ENCODE measurements at places on chromosomes 7 and 10. TPM values are rescaled to one million over a fixed set of nuclear protein-coding genes. Genes with fewer than 3 reads are reported as not detected.

GRCh38 chr10:30991647-30992011 lies 40.0 kb downstream of the ZNF438 start:
- no peaks in the 10 kb centered on the region for H3K36me3 ChIP-seq
- no peaks in the 10 kb centered on the region for H3K27me3 ChIP-seq
- peaks cover 3% of the 10 kb centered on the region for H3K4me1 ChIP-seq
- H3K27ac ChIP-seq = no peak overlapping the region

DNA sequence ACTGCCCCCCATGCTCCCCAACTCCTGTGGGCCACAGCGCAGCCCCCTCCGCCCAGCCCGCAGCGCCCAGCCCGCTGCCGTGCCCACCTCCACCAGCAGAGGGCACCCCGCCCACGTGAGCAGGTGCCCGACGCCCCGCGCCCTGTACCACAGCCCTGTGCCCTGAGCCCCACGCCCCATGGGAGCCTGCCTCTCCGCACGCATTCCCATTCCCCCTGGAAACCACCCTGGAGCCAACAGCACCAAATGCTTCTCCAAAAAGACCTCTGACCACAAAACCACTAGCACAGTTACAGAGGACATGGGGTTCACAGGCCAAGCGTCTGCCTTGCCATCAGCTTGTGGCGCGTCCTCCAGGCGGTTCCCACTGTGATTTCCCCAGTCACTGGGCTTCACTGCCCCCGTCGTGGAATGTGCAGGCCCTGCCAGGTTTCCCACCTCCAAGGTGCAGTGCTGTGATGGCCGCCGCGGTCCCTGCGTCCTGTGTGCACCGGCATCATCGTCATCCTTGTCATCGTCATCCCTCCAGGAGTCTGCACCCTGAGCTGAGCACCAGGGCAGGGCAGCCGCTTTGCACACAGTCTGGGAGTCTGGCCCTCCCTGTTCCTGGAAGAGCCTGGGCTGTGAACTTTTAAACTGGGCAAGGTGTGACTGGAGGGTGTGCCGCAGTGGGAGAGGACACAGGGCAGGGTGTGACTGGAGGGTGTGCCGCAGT lies 61.7 kb downstream of the PWWP2B start:
- H3K4me3 ChIP-seq = no peak overlapping the region
- H3K27ac ChIP-seq = no peak overlapping the region
- H3K36me3 ChIP-seq = no peaks in the 10 kb centered on the region
- 0 out of 2 replicates have a peak, but pooled peaks cover 5% of the 10 kb centered on the region for H3K4me1 ChIP-seq

ADIRF gene
- total RNA-seq = 259 TPM

DNA sequence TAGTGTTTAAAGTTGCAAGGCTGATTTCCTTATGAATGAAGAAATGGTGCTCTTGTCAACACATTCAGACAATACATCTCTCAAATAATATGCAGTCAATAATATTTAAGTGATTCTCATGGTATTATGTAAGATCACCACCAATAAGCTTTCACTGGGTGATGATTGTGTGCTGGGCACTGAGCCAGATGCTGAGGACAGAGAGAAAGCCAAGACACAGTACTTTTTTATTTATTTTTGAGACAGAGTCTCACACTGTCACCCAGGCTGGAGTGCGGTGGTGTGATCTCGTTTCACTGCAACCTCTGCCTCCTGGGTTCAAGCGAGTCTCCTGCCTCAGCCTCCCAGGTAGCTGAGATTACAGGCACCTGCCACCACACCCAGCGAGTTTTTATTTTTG lies 130.6 kb upstream of the LSM8 start:
- H3K27me3 ChIP-seq = no peaks in the 10 kb centered on the region
- DNase-seq = peak; percentile 11
- H3K36me3 ChIP-seq = no peaks in the 10 kb centered on the region
- H3K27ac ChIP-seq = no peak overlapping the region
- H3K4me1 ChIP-seq = no peaks in the 10 kb centered on the region

PIK3AP1 gene
- total RNA-seq = 3.7 TPM

DNA sequence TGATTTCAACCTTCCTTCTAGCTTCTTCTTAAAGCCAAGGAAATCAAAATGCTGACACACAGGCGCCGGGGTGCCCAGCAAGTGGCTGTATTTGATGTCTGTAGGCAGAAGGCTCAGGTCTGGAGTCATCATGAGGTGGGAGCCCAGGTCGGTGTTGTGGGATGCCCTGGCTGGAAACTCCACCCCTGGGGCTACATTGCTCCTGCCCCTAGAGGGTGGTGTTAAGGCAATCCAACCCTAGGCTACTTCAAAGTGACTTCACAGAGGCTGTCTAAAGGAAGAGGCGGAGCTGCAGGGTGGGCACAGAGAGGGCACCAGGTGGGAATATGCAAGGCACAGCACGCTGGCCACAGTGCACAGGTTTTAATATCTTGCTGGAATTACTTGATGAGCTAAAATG lies 200.9 kb downstream of the ADAM12 start:
- no peaks in the 10 kb centered on the region for H3K27me3 ChIP-seq
- no peak overlapping the region for H3K4me3 ChIP-seq
- peaks cover 12% of the 10 kb centered on the region for H3K4me1 ChIP-seq
- H3K27ac ChIP-seq = no peak overlapping the region
- no peak for DNase-seq

GIMAP8 gene
- not detected for total RNA-seq

DNA sequence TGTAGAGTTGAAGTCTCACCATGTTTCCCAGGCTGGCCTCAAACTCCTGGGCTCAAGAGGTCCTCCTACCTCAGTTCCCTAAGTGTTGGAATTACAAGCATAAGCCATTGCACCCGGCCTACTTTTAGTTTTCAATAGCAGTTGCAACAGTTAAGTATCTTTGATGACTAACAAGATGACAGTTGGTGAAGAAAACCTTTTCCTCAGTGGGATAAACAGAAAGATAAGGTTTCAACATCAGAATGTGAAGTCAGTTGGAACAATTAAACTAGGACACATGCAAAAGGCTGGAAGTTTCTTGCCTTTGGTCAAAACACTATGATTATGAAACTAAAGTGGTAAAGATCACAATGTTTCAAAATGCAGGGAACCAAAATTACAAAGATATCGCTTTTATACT lies 169.2 kb downstream of the ZNF438 start:
- no peaks in the 10 kb centered on the region for H3K36me3 ChIP-seq
- H3K27ac ChIP-seq = no peak overlapping the region
- no peaks in the 10 kb centered on the region for H3K27me3 ChIP-seq
- no peak overlapping the region for H3K4me3 ChIP-seq
- no peaks in the 10 kb centered on the region for H3K4me1 ChIP-seq

DNA sequence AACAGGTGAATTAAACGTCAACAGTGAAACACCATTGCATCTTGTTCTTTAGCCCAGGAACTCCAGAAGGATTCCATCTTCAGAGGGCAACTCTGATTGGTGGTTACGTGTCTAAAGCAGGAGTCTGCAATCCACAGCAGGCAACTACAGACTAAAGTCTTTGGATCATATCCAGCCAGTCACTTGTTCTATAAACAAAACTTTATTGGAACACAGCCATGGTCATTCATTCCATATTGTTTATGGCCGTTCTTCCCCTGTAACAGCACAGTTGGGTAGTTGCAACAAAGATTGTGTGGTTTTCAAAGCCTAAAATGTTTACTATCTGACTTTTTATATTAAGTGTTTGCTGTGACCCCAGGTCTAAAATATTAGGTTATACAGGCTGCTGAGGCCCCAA lies 94.7 kb upstream of the IMMP2L start:
- H3K4me1 ChIP-seq = no peaks in the 10 kb centered on the region
- no peak for DNase-seq
- no peak overlapping the region for H3K4me3 ChIP-seq
- H3K36me3 ChIP-seq = no peaks in the 10 kb centered on the region

DNA sequence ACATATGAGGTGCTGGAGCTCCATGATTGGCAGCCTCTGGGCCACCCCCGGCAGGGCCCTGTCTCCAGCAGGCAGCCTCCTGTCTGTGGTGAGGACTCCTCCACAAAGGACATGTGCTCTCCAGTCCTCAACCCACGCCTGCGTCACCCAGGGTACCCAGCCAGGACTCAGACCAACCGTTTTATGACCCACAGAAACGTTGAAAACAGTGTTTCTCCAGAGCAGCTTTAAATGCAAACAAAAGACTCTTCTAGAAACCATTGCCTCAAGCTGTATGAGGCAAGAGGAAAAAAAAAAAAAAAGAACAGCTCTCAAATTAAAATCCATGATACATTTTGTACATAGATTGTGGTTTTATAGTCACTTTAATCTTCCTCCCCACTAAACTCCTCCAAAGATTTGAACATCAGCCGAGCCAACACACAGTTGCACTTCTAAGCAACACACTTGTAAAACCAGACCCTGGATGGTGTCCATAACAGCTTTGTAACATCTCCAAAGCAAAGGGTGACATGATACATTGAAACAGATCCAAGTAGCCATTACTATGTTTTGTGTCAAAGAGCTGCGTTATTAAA lies 175.0 kb upstream of the LYZL2 start:
- no peaks in the 10 kb centered on the region for H3K36me3 ChIP-seq
- H3K27me3 ChIP-seq = no peaks in the 10 kb centered on the region
- H3K4me3 ChIP-seq = no peak overlapping the region
- peak; percentile 5 for DNase-seq
- no peak overlapping the region for H3K27ac ChIP-seq

DNA sequence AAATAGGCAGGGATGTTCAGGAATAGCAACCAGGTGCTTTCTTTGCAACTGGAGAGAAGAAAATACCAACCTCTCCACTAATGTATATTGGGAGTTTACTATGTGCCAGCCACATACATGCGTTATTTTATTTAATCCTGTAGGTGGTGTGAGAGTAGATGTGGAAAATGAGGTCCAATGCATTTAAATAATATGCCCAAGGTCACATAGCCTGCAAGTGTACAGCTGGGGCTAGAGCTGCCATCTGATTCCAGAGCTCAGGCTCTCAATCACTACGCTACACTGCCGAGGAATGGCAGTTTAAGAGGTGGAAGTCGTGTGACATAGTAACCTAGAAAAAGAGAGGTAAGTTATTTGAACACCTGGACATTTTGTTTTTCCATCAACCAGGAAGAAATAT lies 277.0 kb downstream of the EXOC4 start:
- no peaks in the 10 kb centered on the region for H3K36me3 ChIP-seq
- H3K27ac ChIP-seq = no peak overlapping the region
- H3K4me1 ChIP-seq = no peaks in the 10 kb centered on the region
- no peaks in the 10 kb centered on the region for H3K27me3 ChIP-seq

DNA sequence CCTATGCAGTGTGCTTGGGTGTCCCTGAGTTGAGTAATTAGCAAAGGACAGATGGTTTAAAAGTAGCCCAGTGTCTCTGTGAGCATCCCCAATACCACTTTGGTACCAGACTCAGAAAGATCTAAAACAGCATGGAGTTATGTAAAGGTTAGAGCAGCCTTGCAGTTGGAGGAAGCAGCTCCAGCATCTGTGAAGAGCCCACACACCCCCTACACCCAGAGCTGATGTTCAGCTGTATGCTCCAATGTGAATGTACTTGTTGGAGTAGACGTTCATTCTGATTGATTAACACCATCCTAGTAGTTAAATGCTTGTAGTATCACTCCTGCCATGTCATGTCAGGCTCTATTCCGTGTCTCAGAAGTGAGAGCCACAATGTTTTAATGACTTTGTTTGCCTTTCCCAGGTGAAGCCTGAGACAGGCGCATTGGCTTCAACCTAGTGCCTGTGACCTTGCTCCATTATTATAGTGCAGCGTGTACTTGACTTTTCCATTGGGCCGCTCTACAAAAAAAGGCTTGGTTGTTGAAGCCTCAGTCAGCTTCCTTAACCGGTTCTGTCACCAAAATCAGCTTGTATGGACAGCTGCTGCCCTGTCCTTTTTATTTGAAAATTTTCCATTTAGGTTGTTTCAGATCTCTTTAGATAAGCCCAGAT lies 154.2 kb downstream of the LCOR start:
- H3K27ac ChIP-seq = no peak overlapping the region
- no peak for DNase-seq
- 0 out of 2 replicates have a peak, but pooled peaks cover 4% of the 10 kb centered on the region for H3K36me3 ChIP-seq
- no peaks in the 10 kb centered on the region for H3K27me3 ChIP-seq
- H3K4me1 ChIP-seq = peaks cover 5% of the 10 kb centered on the region
- H3K4me3 ChIP-seq = no peak overlapping the region

GRCh38 chr7:1753564-1753867 lies 83.4 kb downstream of the ELFN1 start:
- no peaks in the 10 kb centered on the region for H3K36me3 ChIP-seq
- H3K4me3 ChIP-seq = no peak overlapping the region
- no peak overlapping the region for H3K27ac ChIP-seq
- DNase-seq = no peak

- no peak overlapping the region for H3K4me3 ChIP-seq
- no peaks in the 10 kb centered on the region for H3K27me3 ChIP-seq
- no peaks in the 10 kb centered on the region for H3K36me3 ChIP-seq
- DNase-seq = peak; percentile 29
Measured at GRCh38 chr7:31487476-31487875, 26.4 kb upstream of the ITPRID1 start.

GRCh38 chr10:108462005-108462404 lies 1297.5 kb upstream of the SORCS1 start:
- no peaks in the 10 kb centered on the region for H3K36me3 ChIP-seq
- no peak for DNase-seq
- H3K4me3 ChIP-seq = no peak overlapping the region
- no peak overlapping the region for H3K27ac ChIP-seq
- no peaks in the 10 kb centered on the region for H3K4me1 ChIP-seq
- no peaks in the 10 kb centered on the region for H3K27me3 ChIP-seq

DNA sequence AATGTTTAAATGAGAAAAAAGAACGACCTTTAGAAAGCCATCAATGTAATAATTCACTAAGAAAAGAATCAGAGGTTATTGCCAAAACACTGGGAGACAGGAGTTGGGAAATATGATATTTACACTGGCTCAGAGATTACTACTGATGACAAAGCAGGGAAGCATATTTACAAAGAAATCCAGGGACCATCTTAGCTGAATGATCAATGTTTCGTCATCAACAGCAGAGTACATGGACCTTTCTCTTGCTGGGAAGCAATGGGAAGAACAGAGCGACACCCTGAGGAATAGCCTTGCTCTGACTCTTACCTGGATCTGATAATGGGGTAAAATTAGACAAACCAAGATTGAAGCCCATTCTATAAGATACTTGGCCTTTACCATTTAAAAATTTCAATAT lies 1293.5 kb downstream of the XPNPEP1 start:
- peaks cover 10% of the 10 kb centered on the region for H3K4me1 ChIP-seq
- no peaks in the 10 kb centered on the region for H3K27me3 ChIP-seq
- H3K36me3 ChIP-seq = no peaks in the 10 kb centered on the region
- peak; percentile 85 for DNase-seq
- no peak overlapping the region for H3K4me3 ChIP-seq

GRCh38 chr10:69358148-69358795 lies 58.4 kb downstream of the TACR2 start:
- DNase-seq = no peak
- H3K27ac ChIP-seq = no peak overlapping the region
- no peaks in the 10 kb centered on the region for H3K36me3 ChIP-seq
- H3K4me3 ChIP-seq = no peak overlapping the region
- H3K4me1 ChIP-seq = peaks cover 46% of the 10 kb centered on the region

HYAL4 gene
- 0.98 TPM for total RNA-seq

- H3K36me3 ChIP-seq = no peaks in the 10 kb centered on the region
- H3K27me3 ChIP-seq = peaks cover 19% of the 10 kb centered on the region
- no peak for DNase-seq
- H3K27ac ChIP-seq = no peak overlapping the region
- H3K4me1 ChIP-seq = no peaks in the 10 kb centered on the region
- H3K4me3 ChIP-seq = no peak overlapping the region
Measured at GRCh38 chr10:132982301-132982989, 40.1 kb upstream of the CFAP46 start.

ACBD7 gene
- total RNA-seq = 5.4 TPM

CDHR1 gene
- total RNA-seq = not detected

PAPOLB gene
- total RNA-seq = 0.40 TPM

All from PC-3 (cell line).